ENCODE measurements at places on chromosomes 2 and 18.

DNA sequence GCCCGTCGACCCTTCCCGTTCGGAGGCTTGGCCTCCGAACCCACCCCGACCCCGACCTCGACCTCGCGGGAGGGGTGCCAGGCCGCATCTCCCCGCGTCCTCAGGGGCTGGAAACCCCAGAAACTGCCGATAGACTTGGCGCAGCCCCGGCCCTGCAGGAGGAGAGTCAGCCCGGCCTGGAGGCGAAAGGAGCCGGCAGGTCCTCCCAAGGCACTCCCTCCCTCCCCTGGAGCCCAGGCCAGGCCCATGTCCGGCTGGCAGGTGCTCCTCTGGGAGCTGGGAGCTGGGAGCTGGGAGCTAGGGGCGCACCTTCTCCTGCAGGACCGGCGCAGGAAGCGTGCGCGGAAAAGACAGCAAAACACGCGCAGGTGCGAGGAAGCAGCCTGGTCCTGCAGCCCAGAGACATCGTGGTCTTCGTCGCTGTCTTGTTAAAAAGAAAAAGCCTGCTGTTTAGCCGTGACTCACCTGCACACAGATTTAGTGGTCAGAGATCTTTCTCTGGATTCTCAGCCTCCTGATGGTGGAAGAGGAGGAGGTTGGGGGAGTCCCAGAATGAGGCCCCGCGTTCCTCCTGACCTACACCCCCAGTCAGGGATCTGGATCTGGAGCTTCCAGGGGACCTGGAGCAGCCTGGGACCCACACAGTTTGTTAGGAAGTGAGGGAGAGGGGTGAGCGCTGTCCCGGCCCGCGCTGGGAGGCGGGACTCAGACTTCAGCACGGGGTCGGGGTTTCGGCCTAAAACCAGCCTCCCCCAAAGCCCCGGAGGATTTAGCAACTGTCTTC is 660 bp upstream of the MBP start:
- DNase-seq: no peak

DNA sequence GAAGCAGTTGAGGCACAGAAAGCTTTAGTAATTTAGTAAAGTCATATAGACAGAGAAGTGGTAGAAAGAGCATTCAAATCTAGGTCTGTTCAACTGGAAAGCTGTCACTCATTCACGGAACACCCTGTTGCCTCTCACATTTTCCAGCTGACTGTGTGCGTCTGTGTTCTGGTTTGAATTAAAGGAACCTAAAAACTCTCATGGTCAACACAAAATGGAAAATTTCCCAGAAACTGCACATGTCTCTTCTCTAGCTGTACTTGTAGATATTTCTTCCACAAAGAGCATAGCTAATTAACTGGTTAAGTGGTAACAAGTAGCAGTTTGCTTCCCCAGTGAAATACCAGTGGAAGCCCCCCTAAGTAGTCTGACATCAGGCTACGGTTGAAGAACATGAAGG is 390.8 kb downstream of the TGIF1 start:
- no peak for DNase-seq

DNA sequence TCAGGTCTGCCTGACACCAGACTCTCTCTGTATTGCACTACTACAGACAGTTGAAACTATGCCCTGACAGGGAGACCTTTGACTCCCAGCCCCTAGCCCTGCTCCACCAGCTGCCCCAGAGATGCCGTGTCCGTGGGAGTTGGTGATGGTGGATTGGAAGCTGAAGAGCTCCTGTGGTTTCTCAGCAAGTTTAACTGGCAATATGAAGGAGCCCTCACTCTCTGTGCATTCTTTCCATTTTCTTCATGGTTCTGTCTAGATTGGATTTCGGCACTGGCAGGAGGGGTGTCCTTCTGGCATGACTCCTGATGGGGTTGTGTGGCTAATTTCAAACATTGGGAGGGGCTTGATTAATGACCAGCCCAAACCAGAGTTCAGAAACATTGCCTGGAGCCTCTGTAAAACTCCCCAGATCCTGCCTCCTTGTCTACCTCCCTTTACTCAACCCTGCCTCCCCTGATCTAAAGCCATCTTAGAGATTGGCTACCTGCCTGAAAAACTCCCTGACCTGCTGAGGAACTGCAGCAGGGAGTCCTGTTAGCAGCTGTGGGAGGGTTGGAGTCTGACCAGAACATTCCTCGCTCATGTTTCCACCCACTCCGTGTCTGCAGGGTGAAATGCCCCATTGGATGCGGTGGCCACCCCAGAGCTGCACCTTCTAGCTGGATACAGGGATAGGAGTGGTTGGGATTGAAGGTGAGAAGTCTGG is 206.9 kb upstream of the SPRED2 start:
- no peak for DNase-seq

GRCh38 chr2:88247531-88247930 is 77.4 kb downstream of the THNSL2 start:
- no peak for DNase-seq

- no peak for DNase-seq
Measured at GRCh38 chr2:121212661-121213325, 72.2 kb downstream of the TFCP2L1 start.

DNA sequence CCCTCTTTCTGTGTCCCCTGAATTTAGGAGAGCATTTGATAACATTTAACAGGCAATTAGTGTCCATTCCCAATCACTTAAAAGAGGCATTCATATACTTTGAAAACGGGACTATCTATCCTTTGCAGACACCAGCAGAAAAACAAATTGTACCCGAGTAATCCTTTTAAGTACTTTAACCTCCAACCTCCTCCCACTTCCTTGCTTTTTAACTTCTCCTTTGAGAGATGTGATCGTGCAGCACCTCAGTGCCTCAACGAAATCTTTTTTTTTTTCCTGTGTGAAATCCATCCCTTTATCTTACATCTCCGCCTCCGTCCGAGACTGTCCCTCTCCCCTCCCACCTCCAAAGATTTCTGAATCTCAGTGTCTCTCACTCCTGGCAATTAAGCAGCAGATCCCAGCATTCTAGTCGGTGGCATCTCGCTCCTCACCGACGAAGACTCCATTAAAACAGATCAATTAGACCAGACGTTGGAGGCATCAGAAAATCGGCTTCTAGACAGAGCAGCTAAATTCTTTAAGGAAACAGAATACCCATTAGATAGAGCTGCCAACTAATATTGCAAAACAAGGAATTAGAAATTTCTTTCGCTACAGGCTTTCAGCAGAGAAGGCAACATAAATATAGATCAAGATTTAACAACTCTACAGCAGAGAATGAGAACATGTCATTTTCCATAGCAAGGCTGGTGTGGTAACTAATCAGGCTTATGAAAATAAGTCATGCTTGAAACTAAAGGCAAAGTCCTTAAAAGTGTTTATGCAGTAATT is 1.9 kb upstream of the TMEFF2 start:
- DNase-seq: no peak

- no peak for DNase-seq
Measured at GRCh38 chr2:164692114-164692513, 70.8 kb upstream of the GRB14 start.

GRCh38 chr2:240320204-240320993 is 115.1 kb upstream of the GPC1 start:
- no peak for DNase-seq

Data from CD8-positive, alpha-beta memory T cell (primary cell).